ENCODE measurements at places on chromosomes 12 and 14.

- no peak for DNase-seq
Measured at GRCh38 chr14:104274806-104275205, 136.4 kb downstream of the KIF26A start.

DNA sequence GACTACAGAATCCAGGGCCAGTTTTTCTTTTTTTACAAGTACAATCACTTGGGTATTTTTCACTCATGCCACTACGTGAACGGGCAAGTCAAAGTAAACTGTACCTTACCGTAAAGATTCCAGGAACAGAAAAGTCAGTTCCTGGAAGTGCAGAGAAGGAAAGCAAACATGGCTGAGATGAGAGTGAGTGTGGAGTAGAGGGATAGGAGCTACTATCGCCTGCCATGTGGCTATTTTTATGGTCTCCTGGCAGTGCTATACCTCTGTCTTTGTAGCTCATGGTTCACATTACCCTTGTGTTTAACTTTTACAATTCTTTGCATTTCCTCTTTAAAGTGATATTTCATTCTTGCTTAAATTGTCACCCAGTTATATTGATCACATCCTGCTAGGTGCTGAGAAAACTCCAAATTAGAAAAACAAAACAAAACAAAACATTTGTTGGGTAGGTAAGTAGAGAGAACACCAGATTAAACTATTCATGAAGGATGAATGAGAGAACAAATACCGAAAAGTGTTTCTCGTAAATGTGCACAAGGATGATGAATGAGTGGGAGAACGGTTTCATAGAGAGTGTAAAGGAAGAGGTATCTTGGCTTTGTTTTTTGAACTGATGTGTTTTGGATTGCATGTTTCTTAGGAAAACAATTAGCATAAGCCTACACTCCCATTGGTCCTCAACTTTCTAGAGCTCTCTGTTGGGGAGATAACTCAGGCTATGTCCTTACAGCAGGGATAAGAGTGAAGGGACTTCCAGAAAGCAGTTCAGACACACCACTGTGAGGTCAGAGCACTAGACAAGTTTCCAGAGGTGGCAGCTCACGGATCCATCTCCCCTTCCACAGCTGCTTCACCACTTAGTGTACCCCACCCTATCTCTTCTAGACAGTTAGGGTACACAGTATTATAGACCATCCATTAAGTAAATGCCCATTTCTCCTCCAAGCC, 163.7 kb downstream of the IPO8 start:
- DNase-seq: no peak

DNA sequence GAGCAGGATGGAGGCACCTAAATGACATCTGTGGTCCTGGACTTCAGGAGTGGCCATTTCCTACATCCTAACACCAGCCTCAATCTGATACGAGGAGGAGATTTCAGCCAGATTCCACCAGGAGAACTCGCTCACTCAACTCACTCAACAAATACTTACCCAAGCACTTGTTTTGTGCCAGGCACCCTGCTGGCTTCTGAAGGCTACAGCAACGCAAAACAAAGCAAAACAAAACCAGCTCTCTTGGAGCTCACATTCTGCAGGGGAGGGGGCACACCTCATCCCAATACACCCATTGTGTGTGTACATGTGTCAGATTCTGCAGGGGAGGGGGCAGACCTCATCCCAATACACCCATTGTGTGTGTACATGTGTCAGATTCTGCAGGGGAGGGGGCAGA, 144.8 kb downstream of the PIWIL1 start:
- no peak for DNase-seq

GRCh38 chr12:88625356-88625755, 45.1 kb upstream of the KITLG start:
- no peak for DNase-seq

DNA sequence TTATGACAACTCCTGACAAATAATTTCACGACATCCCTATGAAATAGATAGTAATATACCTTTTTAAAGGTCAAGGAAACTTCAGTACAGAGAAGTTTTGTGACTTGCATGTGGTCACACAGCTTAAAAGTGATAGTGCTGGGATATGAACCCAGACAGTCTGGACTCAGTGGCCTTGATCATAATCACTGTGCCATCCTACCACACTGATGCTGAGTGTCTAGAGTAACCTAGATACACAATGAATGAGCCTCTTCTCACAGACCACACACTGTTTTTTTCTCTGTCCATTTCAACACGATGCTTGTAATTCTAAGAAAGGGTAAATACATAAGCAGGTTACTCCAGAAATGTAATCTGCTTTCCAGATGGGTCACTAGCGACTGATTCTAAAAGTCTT, 88.2 kb downstream of the SYNE2 start:
- no peak for DNase-seq

DNA sequence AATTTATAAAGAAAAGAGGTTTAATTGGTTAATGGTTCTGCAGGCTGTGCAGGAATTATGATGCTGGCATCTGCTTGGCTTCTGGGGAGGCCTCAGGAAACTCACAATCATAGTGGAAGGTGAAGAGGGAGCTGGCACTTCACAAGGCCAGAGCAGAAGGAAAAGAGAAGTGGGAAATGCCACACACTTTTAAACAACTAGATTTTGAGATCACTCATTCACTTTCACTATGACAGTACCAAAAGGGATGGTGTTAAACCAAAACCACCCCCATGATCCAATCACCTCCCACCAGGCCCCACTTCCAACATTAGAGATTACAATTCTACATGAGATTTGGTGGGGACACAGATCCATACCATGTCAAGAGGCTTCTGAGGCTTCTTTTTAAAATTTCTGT, 62.6 kb downstream of the SLC38A4 start:
- DNase-seq: no peak

- peak; percentile 63 for DNase-seq
Measured at GRCh38 chr12:9651265-9651729, 18.2 kb upstream of the CLEC2D start.

GRCh38 chr14:72416892-72417291, 477.0 kb downstream of the DPF3 start:
- DNase-seq: no peak

- DNase-seq: no peak
Measured at GRCh38 chr12:79482323-79482722, 208.4 kb downstream of the PAWR start.

GRCh38 chr12:7557227-7557626, 53.6 kb upstream of the CD163 start:
- no peak for DNase-seq

GRCh38 chr14:73234586-73235394, 2.5 kb upstream of the PAPLN start:
- DNase-seq: no peak

GRCh38 chr12:121801595-121802484, 2.0 kb upstream of the SETD1B start:
- peak; percentile 73 for DNase-seq

DNA sequence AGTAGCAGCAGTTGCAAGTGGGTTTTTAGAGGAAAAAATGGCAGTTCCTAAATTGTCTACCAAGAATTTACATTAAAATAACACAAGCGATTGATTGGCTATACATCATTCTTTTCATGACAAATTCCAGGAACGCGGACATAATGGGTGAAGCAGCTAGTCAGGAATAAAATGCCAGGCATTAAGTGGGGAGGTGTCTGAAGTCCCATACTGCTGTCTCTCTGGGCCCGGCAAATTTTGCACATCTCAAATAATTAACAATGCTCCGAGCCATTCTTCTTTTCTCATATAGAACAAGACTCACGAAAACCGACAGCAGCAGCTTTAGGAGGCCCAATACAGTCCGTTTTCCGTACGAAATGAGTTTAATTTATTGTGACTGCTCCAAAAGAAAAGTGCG, 696 bp downstream of the RPL36AL start:
- no peak for DNase-seq

- no peak for DNase-seq
Measured at GRCh38 chr12:92111256-92111655, 34.4 kb downstream of the BTG1 start.

DNA sequence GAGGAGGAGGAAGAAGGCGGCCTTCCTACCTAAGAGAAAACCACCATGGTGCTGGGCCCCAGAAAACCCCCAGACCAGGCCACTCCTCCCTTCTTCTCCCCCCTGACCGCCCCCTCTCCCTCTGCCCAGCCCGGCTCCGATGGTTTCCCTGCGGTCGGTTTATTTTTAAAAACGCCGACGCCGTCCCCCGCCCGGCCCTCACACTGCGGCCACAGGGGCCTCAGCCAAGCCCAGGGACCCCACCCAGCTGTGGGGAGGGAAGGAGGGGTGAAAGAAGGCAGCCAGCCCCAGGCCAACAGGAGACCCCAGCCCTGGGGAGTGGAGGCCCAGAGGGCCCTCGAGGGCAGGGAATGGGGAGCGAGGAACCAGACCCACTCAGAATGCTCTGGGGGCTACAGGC, 3.4 kb downstream of the SP7 start:
- DNase-seq: no peak

GRCh38 chr14:66228267-66228970, 257.8 kb upstream of the CCDC196 start:
- no peak for DNase-seq

- DNase-seq: no peak
Measured at GRCh38 chr12:49079793-49080192, 10.0 kb upstream of the RHEBL1 start.

GRCh38 chr14:100504372-100505078, 82.7 kb downstream of the BEGAIN start:
- no peak for DNase-seq

All from CD4-positive, alpha-beta T cell treated with Interleukin-17A for 4 hours (primary cell).